ENCODE measurements at places on chromosomes 2 and 18.

DNA sequence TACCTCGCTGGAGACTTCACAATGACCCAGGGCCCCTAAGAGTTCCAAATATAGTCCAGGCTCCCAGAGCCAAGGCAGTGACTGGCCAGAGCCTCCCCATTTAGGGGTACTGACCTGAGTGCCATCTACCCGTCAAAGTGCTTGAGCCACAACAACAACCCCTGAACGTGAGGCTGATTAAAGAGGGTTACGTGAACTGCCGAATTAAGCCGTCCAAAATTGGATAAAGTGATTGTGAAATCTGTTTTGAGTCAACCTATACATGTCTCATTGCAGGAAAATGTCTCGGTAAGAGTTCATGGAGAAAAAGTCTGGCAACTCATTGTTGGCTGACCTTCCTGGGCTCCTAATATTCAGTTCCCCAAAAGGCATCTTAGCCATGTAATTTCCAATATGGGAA is 116.3 kb downstream of the TTC32 start:
- DNase-seq: no peak

DNA sequence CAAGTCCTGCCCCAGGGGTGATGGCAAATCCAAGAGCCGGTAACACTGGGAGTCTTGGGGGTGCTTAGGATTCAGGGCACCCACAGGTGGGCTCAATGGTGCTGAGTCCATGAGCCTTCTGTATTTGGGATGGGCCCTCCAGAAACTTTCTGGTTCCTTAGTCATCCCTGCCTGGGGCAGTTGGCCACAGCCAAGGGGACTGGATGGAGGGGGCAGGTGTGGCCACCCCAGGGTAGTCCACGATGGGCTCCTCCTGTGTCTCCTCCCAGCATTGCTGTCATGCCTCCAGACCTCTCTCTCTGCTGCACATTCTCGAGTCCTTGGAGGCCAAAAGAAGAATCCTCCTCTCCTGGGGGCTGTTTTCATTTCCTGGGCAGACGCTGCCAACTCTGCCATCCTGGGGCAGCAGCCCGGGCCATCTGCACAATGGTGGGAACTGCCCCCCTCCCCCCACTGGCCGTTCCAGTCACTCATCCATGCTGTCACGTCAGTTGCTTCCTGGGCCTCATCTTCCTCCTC is 158.0 kb upstream of the TWIST2 start:
- no peak for DNase-seq

- no peak for DNase-seq
These were observed 563.1 kb upstream of the PIK3C3 start for GRCh38 chr18:41391616-41392595.

DNA sequence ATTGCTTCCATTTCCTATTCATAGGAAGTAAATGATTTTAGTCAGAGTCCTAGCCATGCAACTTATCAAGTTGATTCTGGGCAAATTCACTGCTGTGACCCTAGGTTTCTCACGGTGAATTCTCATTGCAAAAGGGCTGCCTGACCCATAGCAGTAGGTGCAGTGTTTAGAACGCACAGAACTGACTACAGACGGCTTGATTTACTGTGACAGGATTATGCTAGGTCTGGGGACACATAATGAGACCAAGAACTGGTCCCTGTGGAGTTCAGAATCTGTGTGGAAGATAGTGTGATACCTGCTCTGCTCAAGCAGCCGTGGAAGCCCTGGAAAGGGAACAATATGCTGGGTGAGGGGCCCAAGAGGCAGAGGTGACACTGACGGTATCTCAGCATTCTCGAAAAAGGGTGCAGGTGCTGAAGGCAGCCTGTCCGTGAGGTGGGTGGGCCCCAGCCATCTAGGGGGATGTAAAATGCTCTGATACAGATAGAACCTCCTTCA is 46.4 kb downstream of the ABCG8 start:
- DNase-seq: no peak

GRCh38 chr2:241897231-241897916 is 27.8 kb downstream of the RTP5 start:
- no peak for DNase-seq

GRCh38 chr18:24075767-24076597 is 61.4 kb downstream of the TTC39C start:
- DNase-seq: peak; percentile 66

GRCh38 chr2:230665263-230665691 is 47.4 kb upstream of the CAB39 start:
- no peak for DNase-seq

GRCh38 chr2:78125042-78125441 is 602.9 kb upstream of the LRRTM4 start:
- DNase-seq: no peak

DNA sequence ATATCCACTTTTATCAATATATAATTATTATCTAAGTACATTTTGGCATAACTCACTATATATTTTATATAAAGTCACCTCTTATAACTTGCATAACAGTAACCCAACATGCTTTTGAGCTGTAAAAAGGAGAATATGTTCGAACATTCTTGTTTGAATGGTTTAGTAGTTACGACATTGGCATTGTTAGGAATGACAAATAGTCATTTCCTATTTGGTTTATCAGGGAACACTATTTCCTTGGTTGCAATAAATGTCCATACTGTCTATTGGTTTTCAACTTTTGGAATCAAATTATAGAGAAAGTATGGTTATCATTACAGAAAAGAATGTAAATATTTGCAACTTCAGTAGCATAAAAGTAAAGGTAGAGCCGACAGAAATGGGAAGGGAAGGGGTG is 124.1 kb downstream of the PARD3B start:
- no peak for DNase-seq

DNA sequence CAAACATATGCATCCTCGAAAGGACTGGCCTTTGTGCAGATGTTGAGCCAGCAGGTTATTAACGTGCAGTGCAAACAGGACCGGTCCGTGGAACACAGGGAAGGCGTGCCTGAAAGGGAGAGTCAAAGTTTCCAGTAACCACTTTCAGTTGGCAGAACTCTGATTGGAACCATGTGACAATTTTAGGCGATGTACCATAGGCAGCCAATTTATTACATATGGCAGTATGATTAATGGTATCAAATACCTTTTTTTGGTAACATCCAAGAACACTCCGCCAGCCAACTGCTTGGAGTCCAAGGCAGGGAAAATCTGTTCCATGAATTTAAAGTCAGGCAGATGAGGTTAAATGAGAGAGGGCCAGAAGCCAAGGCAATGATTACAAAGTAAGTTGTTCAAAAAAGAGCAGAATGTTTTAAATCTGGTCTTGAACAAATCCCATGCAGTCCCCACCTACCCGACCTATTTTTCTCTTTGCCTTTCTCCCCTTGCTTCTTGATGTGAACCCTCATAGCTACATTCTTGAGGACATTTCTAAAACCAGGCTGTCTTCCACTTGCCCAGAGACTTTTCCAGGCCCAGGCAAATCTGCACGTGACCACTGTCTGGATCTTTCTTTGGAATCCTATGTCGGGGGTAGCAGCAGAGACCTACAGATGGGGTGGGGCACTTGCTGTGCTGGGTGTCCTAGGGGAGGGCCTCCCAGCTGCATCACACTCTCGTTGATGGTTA is 351.7 kb downstream of the HRH4 start:
- DNase-seq: no peak

GRCh38 chr2:55001716-55002115 is 48.5 kb downstream of the RTN4 start:
- no peak for DNase-seq

DNA sequence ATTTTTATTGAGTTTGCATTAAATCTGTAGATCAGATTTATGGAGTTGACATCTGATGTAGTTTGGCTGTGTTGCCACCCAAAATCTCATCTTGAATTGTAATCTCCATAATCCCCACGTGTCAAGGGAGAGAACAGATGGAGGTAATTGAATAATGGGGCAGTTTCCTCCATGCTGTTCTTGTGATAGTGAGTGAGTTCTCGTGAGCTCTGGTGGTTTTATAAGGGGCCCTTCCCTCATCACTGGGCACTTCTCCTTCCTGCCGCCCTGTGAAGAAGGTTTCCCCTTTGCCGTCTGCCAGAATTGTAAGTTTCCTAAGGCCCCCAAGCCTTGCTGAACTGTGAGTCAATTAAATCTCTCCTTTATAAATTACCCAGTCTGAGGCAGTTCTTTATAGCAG is 32.2 kb downstream of the ZC3H15 start:
- DNase-seq: no peak

DNA sequence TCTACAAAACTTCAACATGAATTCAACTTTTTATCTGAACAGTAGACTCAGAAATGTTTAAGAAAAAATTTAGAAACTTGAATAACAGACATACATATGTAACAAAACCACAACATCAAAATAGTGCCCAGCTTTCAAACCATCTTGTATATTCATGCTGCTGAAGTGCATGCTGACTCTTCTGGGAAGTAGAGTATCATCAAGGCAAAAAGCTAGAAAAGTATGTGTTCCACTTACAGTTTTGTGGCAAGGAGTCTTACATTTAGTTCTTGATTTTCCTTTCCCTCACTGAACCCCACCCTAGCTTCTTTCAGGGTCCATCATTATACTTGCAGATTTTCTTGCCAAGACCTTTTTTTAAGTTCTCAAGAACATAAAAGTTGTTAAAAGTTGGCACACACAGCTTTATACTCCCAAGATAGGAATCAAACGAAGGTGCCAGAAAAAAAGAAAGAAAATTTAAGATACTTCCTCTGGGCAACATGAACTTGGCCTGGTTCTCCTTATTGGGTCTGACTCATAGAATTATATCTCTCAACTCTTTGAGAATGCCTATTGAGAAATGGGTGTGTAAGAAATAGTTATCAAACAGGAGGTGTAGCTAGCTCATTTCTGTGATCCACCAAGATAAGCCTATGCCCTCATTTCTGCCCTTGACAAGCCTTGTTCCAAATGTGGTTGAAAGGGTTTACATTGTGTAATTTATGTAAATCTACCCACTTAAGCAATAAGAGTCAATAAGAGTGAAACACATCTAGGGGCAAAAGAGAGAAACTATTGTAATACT is 667.6 kb upstream of the ACVR2A start:
- no peak for DNase-seq

- DNase-seq: no peak
These were observed 1.5 kb downstream of the ROCK1 start for GRCh38 chr18:21109936-21110712.

- no peak for DNase-seq
These were observed 342.9 kb downstream of the SUCLG1 start for GRCh38 chr2:84116143-84116542.

GRCh38 chr2:171430516-171431410 is 3.0 kb downstream of the METTL8 start:
- DNase-seq: no peak

DNA sequence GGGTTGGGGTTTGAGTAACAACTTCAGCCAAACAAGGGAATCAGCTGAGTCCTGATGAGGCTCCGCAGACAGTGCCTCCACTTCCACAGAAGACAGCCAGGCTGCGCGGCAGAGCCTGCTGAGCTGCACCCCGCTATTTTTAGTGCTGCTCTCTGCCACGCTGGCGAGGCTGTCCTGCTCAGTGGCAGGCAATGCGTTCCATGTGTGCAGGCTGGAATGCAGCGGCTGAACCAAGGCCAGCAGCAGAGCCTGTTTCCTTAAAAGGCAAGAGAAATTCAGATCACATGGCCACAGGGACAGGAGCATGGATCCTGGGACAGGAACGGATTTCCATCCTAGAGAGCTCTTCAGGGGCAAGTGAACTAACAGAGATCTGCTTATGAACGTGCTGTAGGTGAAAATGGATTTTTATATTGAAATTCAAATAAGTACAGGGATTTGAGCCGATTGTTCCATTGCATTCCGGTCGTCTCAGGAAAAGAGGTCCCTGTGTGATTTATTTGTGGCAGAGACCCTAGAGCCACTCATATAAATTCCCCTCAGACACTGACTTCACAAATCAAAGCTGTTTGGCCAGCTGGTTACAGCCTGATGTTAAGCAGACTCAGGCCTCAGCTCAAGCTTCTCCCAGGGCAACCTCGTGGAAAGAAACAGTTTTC is 98.7 kb downstream of the COL6A3 start:
- no peak for DNase-seq

GRCh38 chr18:23398401-23398800 is 54.7 kb upstream of the RIOK3 start:
- no peak for DNase-seq

DNA sequence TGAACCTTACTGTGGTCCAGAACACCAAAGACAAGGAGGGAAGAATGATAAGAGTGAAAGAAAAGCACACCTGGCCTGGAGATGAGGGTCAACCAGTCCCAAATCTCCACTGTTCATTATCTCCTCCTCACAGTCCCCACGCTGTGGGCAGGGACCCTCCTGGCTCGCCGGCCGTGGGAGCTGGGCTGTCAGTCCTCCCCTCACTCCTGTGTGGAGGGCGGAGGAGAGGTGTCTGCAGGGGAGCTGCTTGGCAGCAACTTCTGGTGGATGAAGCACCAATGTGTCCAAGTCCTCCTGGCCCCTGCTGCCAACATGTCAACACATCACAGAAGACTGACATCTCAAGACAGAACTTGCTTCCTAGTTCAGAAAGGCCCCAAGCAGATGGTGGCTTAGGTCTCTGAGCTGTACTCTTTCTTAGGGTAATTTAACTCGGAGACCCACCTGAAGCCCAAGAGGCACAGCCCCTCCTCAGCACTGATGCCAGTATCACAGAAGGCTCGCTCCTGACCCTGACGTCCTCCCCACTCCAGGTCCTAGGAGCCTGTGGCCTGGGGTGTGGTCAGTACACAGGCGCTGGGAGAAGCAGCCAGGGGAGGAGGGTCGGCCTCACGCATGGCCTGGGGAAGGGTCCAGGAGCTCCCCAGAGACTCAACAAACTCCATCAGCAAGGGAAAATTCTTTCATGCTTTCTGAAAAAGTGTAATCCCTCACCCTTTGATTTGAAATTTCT is 54.5 kb downstream of the PARD6G start:
- no peak for DNase-seq

DNA sequence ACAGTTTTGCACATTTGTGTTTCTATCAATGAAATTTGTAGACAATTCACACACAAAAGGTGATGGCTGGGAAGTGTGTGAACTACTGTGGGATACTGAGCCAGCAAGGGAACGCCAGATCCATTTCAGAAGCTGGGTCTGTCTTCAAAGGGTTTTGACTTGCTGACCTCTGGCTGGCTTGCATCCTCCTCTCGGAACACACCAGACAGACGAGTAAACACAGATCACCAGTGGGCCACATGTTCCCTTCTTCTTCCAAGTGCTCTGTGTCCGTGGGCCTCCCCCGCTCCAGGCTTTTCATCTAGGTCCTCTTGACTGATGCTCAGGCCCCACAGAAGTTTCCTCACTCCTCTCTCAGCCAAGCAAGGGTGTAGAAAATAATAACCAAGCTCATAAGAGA is 122.2 kb upstream of the OSR1 start:
- no peak for DNase-seq

DNA sequence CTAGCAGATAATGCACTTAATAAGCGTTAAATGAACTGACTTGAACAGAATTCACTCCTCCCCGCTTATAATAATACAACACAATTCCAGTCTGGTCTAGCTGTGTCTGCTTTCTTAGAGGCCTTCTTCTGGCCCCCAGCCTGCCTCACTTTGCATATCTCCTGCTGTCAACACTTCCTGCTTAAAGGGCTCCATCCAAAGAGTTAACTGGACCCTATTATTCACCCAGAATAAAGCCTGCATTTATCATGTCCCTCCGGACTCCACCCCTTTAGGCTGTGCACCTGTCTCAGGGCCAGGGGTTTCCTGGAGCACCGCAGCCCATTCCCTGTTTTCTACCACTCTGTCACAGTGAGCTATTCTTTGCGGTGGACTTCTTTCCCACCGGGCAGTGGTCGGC is 292.8 kb upstream of the FBXO11 start:
- no peak for DNase-seq

GRCh38 chr2:27060323-27060722 is 8.9 kb downstream of the AGBL5 start:
- no peak for DNase-seq

Data from stimulated activated CD8-positive, alpha-beta memory T cell treated with anti-CD3 and anti-CD28 coated beads, Interleukin-4, amount 100 ng/mL, for 4 hours (primary cell).